ENCODE measurements at places on chromosomes 13 and 19. TPM values are rescaled to one million over a fixed set of nuclear protein-coding genes. Genes with fewer than 3 reads are reported as not detected.

IGFL2 gene
- total RNA-seq: not detected

DNA sequence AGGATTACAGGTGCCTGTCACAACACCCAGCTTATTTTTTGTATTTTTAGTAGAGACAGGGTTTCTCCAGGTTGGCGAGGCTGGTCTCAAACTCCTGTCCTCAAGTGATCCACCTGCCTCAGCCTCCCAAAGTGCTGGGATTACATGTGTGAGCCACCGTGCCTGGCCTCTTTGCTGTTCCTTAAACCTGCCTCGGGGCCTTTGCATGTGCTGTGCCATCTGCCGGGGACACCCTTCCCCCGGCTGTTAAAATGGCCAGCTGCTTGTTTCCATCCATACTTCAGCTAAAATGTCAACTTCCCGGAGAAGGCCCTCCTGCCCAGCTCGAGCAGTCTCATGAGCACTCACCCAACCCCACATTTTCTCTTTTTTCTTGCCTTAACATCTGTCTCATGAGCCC is 19.1 kb upstream of the PDE4C start:
- no peaks in the 10 kb centered on the region for H3K36me3 ChIP-seq
- DNase-seq: no peak
- no peak overlapping the region for H3K27ac ChIP-seq

SYT5 gene
- total RNA-seq: not detected

DNA sequence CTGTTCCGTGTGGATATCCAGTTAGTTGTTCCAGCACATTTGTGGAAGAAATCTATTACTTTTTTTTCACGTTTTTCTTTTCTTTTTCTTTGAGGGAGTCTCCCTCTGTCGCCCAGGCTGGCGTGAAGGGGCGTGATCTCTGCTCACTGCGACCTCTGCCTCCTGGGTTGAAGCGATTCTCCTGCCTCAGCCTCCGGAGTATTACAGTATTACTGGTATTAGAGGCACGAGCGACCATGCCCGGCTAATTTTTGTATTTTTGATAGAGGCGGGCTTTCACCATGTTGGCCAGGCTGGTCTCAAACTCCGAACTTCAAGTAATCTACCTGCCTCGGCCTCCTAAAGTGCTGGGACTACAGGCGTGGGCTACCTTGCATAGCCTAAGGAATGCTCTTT is 43.6 kb downstream of the ZNF611 start:
- peaks cover 14% of the 10 kb centered on the region for H3K4me1 ChIP-seq
- no peaks in the 10 kb centered on the region for H3K27me3 ChIP-seq
- DNase-seq: no peak

DNA sequence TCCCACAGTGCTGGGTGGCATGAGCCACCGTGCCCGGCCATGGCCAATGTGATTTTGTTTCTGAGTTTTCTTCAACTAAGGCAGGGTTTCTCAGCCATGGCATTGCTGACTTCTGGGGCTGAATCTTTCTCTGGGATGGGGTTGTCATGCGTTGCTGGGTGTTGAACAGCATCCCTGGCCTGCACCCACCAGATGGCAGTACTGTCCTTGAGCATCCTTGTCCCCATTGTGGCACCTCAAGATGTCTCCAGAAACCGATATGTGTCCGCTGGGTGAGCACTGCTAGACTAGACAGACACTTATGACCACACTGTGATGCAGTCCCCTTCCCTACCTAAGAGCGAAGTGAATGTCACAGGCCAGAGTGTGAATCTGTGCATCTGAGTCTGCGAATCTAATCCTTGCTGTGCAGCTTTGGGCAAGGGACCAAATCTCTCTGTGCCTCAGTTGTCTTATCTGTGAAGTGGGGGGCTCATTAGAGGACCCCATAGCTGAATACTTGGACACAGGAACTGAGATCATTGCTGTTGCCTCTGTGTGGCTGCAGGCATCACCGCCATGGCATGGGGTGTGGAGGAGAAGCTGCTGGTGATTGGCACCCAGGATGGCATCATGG is 50.3 kb upstream of the SIN3B start:
- no peak overlapping the region for H3K27ac ChIP-seq
- H3K36me3 ChIP-seq: no peaks in the 10 kb centered on the region

DNA sequence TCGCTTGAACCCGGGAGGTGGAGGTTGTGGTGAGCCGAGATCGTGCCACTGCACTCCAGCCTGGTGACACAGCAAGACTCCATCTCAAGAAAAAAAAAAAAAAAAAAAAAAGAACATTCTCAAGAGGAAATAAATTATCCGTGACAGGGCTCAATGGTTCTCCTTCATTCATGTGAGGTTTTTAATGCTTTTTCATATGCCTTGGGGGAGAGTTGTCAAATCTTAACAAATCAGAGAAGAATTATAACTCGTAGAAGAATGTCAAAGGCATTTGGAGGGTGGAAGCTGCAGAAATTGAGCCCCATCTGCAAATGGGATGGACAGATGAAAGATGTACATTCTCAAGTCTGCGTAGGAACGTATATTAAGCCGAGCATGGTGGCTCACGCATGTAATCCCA is 34.9 kb upstream of the HOMER3 start:
- H3K27me3 ChIP-seq: no peaks in the 10 kb centered on the region
- no peak overlapping the region for H3K27ac ChIP-seq
- no peak overlapping the region for H3K4me3 ChIP-seq
- peaks cover 22% of the 10 kb centered on the region for H3K4me1 ChIP-seq
- DNase-seq: no peak
- no peaks in the 10 kb centered on the region for H3K36me3 ChIP-seq

GRCh38 chr19:51615991-51616390 is 14.2 kb downstream of the SIGLEC5 start:
- H3K4me1 ChIP-seq: no peaks in the 10 kb centered on the region
- H3K27me3 ChIP-seq: peaks cover 17% of the 10 kb centered on the region
- DNase-seq: no peak
- H3K36me3 ChIP-seq: no peaks in the 10 kb centered on the region

RDH8 gene
- not detected for total RNA-seq

GRCh38 chr13:69565334-69565733 is 542.3 kb upstream of the ATXN8OS start:
- no peak for DNase-seq
- H3K36me3 ChIP-seq: no peaks in the 10 kb centered on the region
- no peaks in the 10 kb centered on the region for H3K27me3 ChIP-seq
- no peak overlapping the region for H3K27ac ChIP-seq
- H3K4me1 ChIP-seq: no peaks in the 10 kb centered on the region

DNA sequence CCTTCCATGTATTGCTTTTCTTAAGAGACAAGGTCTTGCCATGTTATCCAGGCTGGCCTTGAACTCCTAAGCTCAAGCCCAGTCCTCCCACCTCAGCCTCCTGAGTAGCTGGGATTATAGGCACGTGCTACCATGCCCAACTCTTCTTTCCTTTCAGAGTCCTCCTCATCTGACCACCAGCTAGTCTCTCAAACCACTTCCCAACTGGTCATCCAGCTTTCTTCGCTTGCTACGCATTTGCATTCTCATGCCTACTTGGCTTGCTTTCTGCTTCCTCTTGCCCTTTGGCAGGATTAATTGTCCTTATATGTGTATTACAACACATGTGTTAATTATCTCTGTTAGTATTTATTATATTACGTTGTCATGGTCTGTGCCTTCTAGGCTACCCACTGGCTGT is 6.3 kb downstream of the GPR18 start:
- no peak overlapping the region for H3K4me3 ChIP-seq
- peaks cover 9% of the 10 kb centered on the region for H3K36me3 ChIP-seq
- DNase-seq: no peak
- no peaks in the 10 kb centered on the region for H3K4me1 ChIP-seq

ZDHHC20 gene
- total RNA-seq: 82.0 TPM

KIR2DL4 gene
- total RNA-seq: 0.38 TPM

DNA sequence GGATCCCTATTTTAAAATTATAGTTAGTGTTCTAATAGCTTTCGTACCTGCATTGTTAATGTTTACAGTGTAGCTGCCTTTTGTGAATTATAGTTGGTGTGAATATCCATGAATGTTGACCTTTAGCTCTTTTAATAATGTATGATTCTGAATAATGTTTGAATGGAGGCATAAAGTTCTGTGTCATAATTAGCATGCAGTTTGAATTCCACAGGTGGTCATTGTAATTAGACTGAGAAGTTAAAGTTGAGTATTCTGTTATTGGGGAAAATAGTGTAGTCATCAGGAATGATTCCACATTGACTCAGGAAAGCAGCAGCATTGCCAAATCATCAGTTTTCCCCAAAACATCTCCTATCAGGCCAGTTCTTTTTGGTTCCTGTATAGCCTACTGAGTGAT is 12.1 kb downstream of the GPR18 start:
- H3K27me3 ChIP-seq: no peaks in the 10 kb centered on the region
- peaks cover 12% of the 10 kb centered on the region for H3K36me3 ChIP-seq
- no peak overlapping the region for H3K27ac ChIP-seq
- DNase-seq: no peak
- H3K4me3 ChIP-seq: no peak overlapping the region

ATP8B3 gene
- 2.1 TPM for total RNA-seq

ZNF610 gene
- total RNA-seq: 3.6 TPM

IFNL1 gene
- total RNA-seq: not detected

- no peak overlapping the region for H3K27ac ChIP-seq
- H3K27me3 ChIP-seq: peaks cover 4% of the 10 kb centered on the region
- no peaks in the 10 kb centered on the region for H3K36me3 ChIP-seq
- no peak overlapping the region for H3K4me3 ChIP-seq
- H3K4me1 ChIP-seq: no peaks in the 10 kb centered on the region
These were observed 76.0 kb upstream of the PEG3 start for GRCh38 chr19:56916528-56916927.

GRCh38 chr13:25977216-25977615 is 74.6 kb downstream of the SHISA2 start:
- DNase-seq: no peak
- peaks cover 6% of the 10 kb centered on the region for H3K27me3 ChIP-seq
- no peaks in the 10 kb centered on the region for H3K36me3 ChIP-seq
- H3K4me3 ChIP-seq: no peak overlapping the region
- no peaks in the 10 kb centered on the region for H3K4me1 ChIP-seq

ATCAY gene
- total RNA-seq: not detected

- H3K27ac ChIP-seq: peak overlapping the region; percentile 48
- no peak for DNase-seq
- no peaks in the 10 kb centered on the region for H3K36me3 ChIP-seq
These were observed 90.1 kb downstream of the RGCC start for GRCh38 chr13:41547251-41548000.

RASA3 gene
- total RNA-seq: 19.1 TPM

DNA sequence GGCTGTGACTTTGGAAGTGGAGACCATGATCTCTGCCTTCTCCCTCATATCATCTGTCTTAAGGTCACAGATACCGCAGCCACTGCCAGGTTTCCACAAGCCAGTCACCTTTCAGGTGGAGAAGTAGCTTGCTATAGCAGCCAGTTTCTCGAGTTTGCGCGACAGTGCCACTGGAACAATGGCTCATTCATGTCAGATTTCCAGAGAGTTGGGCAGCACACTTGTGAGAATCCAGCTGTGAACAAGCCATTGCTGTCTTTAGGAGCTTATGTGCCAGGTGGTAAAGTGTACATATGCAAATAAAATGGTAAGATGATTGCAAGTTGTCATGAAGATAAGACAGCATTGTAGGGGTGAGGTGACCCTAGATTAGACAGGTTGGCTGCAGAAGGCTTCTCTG is 22.3 kb downstream of the GARRE1 start:
- no peaks in the 10 kb centered on the region for H3K27me3 ChIP-seq
- peaks cover 8% of the 10 kb centered on the region for H3K36me3 ChIP-seq
- H3K27ac ChIP-seq: no peak overlapping the region
- no peak overlapping the region for H3K4me3 ChIP-seq
- peaks cover 46% of the 10 kb centered on the region for H3K4me1 ChIP-seq

DNA sequence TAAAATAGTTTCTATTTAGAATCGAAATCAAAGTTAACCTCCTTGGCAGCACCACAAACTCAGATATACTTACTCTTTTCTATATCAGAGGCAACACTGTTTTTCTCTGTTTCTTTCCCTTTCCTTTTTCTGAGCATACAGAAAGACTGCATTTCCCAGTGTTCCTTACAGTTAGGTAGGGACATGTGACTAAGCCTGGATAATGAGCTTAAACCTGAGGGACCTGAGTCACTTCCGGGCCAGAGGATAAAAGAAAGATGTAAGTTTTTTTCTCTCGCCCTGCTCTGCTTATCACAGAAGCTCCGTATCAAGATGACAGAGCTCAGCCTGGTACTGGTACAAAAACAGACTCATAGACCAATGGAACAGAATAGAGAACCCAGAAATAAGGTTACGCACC is 531.9 kb downstream of the KLF12 start:
- no peak for DNase-seq
- no peak overlapping the region for H3K4me3 ChIP-seq
- H3K36me3 ChIP-seq: no peaks in the 10 kb centered on the region

- H3K36me3 ChIP-seq: no peaks in the 10 kb centered on the region
- no peak for DNase-seq
- H3K4me1 ChIP-seq: no peaks in the 10 kb centered on the region
- H3K4me3 ChIP-seq: no peak overlapping the region
- no peak overlapping the region for H3K27ac ChIP-seq
- H3K27me3 ChIP-seq: no peaks in the 10 kb centered on the region
These were observed 93.1 kb downstream of the WTIP start for GRCh38 chr19:34574704-34575103.

PDX1 gene
- not detected for total RNA-seq

- no peaks in the 10 kb centered on the region for H3K4me1 ChIP-seq
- H3K27me3 ChIP-seq: no peaks in the 10 kb centered on the region
- no peak for DNase-seq
- no peaks in the 10 kb centered on the region for H3K36me3 ChIP-seq
- H3K4me3 ChIP-seq: no peak overlapping the region
These were observed 1692.0 kb downstream of the SLITRK5 start for GRCh38 chr13:89363144-89363543.

DNA sequence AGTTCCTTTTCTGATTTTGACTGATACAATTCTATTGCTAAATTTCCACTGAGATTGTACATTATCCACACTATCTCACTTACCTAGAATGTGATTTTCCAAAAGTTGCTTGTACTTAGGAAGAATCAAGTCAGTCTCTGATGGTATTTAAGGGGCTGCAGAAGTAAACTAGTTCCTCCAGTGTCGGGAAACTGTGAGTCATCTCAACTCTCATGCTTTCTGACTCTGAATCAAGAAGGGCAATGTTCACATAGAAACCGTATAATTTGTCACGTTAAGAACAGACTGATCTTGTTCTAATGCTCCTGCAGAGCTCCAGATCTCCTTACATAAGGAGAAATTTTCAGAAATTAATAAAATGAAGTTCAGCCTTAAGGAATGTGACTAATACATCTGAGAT is 369.3 kb downstream of the KLF5 start:
- no peak for DNase-seq
- H3K27ac ChIP-seq: no peak overlapping the region
- H3K4me3 ChIP-seq: no peak overlapping the region
- H3K27me3 ChIP-seq: no peaks in the 10 kb centered on the region
- no peaks in the 10 kb centered on the region for H3K36me3 ChIP-seq

FUT1 gene
- 13.2 TPM for total RNA-seq

GRCh38 chr13:94988654-94989053 is 276.3 kb upstream of the SOX21 start:
- no peak for DNase-seq
- H3K4me3 ChIP-seq: no peak overlapping the region
- H3K27me3 ChIP-seq: no peaks in the 10 kb centered on the region
- no peaks in the 10 kb centered on the region for H3K36me3 ChIP-seq
- no peaks in the 10 kb centered on the region for H3K4me1 ChIP-seq

GRCh38 chr13:100875392-100876043 is 200.9 kb upstream of the TMTC4 start:
- no peaks in the 10 kb centered on the region for H3K4me1 ChIP-seq
- DNase-seq: no peak
- H3K4me3 ChIP-seq: no peak overlapping the region
- no peaks in the 10 kb centered on the region for H3K36me3 ChIP-seq
- no peak overlapping the region for H3K27ac ChIP-seq

GMIP gene
- total RNA-seq: 54.4 TPM

All from lower lobe of right lung (tissue), 2 donors.